IMR-90 (cell line): ENCODE measurements at places on chromosomes 7 and 10. TPM values are rescaled to one million over a fixed set of nuclear protein-coding genes. Genes with fewer than 3 reads are reported as not detected.

- DNase-seq = peak; percentile 44
Observed at GRCh38 chr7:83519240-83519639, 129.7 kb downstream of the SEMA3E start.

DNA sequence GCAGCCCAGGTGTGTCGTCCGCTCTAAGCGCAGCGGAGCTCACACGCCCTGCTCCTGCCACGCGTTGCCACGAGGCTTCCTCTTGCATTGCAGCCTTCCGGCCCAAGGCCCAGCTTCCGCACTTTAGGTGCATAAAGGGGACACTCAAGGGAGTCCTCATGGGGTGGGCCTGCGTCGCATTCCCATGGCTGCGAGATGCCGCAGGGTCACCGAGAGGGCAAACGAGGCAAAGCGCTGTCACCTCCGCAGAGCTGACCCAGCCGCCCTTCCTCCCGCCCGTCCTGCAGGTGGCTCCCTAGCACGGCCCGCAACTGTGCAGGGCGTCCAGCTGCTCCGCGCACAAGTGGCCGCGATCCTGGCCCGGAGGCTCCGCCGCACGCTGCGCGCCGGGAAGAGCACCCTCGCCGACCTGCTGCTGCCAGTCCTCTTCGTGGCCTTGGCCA lies 283.5 kb downstream of the ABCA13 start:
- no peak for DNase-seq

PSMG3 gene
- 30.6 and 37.3 TPM in 2 replicates for total RNA-seq

ASB15 gene
- total RNA-seq = not detected in 2 replicates

ATG9B gene
- total RNA-seq = 0.18 TPM in 1 of 2 replicates, not detected in the other

DNA sequence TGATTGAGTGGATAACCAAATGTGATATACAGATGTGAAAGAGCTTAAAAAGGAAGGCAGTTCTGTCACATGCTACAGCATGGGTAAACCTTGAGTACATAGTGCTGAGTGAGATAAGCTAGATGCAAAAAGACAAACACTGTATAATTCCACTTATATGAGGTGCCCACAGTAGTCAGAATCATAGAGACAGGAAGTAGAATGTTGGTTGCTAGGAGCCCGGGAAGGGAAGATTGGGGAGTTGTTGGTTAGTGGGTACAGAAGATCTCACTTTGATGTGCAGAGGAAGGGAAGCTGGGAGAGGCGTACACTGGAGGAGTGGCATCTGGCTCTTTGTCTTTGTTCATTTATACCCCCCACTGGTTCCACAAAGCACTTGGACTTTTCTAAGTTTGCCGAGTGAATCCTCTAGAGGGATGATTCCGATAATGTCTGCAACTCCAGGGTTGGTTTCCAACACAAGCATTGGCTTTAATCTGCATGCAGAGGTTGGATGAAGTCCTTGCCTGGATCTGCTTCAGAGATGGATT lies 39.5 kb downstream of the TSPAN14 start:
- no peak for DNase-seq

- no peak for DNase-seq
Observed at GRCh38 chr7:21542891-21543527, at the start of gene DNAH11. Gene DNAH11 (plus strand): TSS chr7:21543039. CDS start chr7:21543246, 207 bp downstream.

CYP3A7 gene
- not detected in 2 replicates for total RNA-seq

DNA sequence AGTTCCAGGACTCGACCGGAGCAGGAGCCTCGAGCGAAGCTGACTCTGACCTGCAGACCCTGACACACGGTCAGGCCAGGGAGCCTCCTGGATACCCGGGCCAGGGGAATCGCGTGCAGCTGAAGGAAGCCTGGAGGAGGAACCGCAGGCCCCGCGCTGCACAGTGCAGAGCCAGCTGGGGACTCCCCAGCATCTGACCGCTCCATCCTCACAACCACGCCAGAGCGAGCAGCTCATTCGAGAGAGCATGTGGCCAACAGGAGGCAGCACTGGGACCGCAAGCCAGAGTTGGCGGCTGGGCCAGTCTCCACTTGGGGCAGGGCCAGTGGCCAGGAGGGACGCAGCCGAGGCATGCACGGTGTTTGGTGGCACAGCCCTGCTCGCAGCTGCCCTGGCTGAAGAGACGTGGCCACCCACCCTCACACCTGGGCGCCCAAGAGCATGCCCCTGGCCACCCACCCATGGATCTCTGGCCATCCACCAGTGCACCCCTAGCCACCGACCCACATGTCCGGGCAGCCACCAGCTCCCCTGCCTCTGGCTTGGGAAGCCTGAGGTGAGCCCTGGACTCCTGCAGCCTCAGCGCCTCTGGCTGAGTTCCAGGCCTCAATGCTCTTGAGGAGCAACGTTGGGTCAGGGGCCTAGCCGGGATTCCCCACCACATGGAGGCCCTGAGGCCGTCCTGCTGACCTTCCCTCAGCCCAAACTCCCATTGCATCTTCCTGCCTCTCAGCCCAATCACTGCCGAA lies 213.9 kb downstream of the ELFN1 start:
- DNase-seq = no peak

- DNase-seq = no peak
Observed at GRCh38 chr7:36459236-36459960, 69.7 kb downstream of the ANLN start.

DNA sequence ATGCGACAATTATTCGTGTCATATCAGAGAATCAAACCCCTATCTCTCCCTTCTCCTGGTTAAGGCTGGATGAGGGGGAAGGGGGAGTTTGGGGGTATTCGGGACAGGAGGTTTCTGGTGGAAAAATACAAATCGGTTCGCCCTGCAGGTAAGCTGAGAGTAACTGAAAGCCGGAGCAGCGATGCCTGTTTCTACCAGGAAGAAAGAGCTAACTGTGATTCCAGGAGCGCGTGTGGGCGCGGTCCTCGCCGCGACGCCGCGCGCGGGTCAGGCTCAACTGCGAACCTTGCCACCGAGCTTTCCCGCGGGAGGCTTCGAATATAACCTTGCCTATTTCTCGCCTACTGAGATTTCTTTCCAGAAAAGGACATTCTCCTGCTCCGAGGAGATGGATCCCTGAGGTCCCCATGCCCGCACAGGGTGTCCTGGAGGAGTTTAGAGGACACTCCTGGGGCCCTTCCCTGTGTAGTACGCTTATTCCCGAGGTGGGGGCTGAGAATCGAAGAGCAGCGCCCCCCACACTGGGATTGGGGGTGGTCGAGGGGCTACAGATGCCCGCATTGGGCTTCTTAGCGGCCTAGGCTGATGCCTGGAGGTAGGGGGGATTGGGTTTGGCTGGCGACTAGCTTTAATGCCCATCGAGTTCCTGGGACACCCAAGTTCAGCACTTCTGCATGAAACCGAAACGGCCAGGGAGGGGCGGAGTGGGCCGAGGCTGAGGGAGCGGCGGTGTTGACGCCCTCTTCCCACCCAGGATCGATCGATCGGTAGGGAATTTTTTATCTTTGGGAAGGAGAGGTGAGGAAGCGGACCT lies 13.0 kb upstream of the DLX6 start:
- DNase-seq = no peak

- DNase-seq = peak; percentile 30
Observed at GRCh38 chr10:28171468-28172222, 131.2 kb downstream of the MPP7 start.

DNA sequence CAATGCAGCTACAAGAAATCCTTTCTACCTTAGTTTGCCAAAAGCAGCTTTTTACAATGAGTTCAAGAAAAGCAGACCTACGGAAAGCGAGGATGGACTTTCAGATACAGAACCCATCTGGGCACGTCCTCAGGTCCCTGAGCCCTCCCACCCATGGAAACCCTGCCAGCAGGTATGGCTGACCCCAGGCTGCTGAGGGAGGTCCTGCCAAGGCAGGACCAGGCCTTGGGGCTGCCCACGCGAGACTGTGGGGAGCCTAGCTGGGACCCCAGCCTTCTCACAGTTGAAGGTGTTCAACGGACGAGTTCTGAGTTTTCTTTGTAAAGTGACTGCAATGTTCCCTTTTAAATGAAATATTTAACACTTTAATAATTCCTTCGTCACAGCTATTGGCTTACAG lies 245.0 kb downstream of the MGMT start:
- no peak for DNase-seq

FAM25A gene
- total RNA-seq = not detected in 2 replicates

ENO4 gene
- total RNA-seq = under 0.01 TPM in 2 replicates

DNA sequence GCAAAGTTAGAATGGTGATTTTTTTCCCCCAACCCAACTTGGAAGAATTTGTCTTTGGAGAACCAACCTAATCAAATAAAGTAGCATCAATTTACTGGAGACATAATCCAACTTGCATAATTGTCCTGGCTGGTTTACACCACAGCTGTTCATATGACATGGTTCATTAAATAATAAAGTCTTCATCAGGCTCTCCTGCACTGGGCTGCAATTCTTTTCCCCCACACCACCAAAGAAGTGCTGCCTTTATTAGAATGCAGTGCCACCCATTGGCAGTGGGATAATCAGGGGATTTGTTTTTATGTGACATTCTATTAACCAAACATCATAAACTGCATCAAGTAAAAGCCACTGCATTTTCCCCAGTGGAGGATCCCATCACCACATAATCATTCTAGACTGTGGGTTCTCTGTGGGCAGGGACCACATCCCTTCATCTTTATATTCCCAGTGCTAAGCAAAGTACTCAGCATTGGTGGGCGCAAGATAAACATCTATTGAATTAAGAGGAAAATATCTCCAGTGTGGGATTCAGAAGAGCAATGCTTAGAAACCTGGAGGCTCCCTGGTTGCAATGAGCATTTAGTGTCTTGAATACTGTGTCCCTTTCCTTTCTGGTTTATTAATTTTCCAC lies 322.0 kb downstream of the KCNMA1 start:
- no peak for DNase-seq

SFXN2 gene
- 4.2 and 11.7 TPM in 2 replicates for total RNA-seq

DNA sequence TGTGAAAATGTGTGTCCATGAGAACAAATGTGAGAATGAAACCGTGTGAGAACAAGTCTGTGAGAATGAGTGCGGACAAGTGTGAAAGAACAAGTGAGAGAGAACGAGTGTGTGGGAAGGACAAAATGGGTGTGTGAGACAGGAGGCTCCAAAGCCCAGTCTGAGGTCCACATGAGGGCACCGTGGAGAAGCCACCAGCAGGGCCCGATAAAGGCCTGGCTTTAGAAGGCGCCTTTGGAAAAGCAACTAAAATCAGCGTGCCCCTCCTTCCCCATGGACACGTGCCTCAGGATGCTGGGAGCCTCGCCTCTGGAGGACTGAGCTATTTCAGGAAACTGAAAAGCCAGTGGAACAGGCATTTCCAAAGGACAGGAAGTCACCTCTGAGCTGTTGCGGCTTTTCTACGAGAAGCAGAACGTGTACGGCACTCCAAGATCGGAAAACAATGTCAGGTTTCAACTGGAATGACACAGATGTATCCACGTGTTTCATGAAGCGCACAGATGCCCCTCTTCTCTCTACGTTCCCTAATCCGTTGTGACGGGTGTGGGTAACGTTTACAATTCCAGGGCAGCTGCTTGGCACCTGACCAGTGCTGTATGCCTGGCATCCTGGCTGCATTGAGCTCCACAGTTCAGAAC lies 46.4 kb downstream of the ESYT2 start:
- DNase-seq = peak; percentile 12

DNA sequence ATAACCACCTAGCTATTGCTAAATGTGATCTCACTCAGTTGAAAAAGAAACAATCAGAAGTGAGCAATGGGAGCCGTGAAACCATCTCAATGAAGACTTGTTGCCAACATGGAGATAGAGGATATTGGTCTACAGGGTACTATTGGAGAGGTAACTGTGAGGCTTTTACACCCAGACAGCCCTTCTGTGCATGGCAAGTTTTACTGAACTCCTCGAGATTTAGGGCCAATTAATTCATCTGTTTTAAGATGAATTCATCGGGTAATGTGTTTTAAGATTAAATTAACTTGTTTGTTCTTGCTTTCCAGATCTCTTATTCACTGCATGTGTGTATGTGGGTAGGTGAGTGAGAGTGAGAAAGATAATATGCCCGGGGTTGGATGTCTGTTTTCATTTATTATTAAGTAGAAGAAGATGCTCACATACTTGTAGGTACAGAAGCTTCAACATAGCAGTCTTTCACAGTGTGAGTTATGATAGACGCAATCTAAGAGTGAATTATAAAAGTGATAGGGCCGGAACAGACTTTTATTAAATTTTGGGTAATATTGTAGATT lies 323.8 kb downstream of the EXOC4 start:
- no peak for DNase-seq

DNA sequence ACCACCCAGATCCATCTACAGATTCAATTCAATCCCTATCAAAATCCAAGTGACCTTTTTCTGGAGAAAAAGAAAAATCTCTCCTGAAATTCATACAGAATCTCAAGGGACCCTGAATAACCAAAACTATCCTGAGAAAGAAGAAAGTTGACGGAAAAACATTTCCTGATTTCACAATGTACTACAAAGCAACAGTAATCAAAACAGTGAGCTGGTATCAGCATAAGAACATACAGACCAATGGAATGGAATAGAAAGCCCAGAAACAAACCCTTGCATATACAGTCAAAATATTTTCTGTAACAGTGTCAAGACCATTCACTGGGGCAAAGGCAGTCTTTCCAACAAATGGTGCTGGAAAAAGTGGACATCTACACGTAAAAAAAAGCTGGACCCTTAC lies 89.9 kb downstream of the JMJD1C start:
- peak; percentile 43 for DNase-seq

GRCh38 chr7:129368389-129368986 lies 65.7 kb upstream of the STRIP2 start:
- DNase-seq = no peak

DNA sequence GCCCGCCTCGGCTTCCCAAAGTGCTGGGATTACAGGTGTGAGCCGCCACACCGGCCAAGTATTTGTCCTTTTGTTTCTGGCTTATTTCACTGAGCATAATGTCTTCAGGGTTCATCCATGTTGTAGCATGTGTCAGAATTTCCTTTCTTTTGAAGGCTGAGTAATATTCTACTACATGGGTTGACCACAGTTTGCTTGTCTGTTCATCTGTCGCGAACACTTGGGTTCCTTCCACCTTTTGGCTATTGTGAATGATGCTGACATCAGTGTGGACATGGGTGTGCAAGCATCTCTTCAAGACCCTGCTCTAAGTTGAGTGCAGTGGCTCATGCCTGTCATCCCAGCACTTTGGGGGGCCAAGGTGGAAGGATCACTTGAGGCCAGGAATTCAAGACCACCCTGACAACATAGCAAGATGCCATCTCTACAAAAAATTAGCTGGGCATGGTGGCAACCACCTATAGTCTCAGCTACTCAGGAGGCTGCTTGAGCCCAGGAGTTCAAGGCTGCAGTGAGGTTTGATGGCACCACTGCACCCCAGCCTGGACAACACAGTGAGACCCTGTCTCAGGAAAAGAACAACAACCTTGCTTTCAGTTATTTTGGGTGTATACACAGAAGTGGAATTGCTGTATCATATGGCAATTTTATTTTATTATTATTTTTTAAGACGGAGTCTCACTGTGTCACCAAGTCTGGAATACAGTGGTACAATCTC lies 17.0 kb downstream of the CHST12 start:
- DNase-seq = no peak

DNA sequence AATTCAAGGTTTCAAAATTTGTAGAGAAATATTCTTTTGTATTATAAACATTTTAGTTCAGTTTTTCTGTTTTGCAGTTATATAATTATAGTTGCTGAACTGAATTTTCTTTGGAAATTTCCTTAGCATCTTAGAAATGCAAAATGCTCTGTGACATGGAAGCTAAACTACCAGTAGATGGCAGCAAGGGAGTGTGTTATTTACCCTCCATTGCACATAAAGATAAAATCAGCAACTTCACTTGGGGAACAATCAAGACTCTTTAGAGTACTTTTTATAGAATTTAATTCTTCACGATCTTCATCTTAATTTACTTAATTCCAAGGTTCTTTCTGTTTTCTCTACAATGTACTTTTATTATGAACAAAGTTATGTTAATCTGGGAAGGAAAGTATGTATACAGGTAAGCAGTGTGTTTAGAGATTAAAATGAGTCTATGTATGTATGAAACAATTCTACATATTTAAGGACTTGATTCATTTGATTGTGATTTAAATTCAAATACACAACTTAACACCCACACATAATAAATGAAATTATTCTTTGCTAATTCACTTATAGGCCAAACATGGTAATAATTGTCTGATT lies 404.2 kb downstream of the THSD7A start:
- DNase-seq = peak; percentile 56
